Tibial nerve (tissue), 4 donors: ENCODE measurements at places on chromosomes 13 and 19. TPM values are rescaled to one million over a fixed set of nuclear protein-coding genes. Genes with fewer than 3 reads are reported as not detected.
A peak's percentile ranks its signal among the peaks of the same experiment; 100 is the strongest.

GRCh38 chr19:9362905-9363304 is at the start of gene ZNF177:
TSS of gene ZNF177 (plus strand) at chr19:9363013. CDS start at chr19:9378312, 15,299 bp downstream.
- DNase-seq: no peak
- H3K4me1 ChIP-seq: no peaks in the 10 kb centered on the region
- H3K4me3 ChIP-seq: no peak within 1 kb of the TSS
- peaks cover 3% of the 10 kb centered on the region for H3K36me3 ChIP-seq
- no peak within 1 kb of the TSS for H3K27ac ChIP-seq

DNA sequence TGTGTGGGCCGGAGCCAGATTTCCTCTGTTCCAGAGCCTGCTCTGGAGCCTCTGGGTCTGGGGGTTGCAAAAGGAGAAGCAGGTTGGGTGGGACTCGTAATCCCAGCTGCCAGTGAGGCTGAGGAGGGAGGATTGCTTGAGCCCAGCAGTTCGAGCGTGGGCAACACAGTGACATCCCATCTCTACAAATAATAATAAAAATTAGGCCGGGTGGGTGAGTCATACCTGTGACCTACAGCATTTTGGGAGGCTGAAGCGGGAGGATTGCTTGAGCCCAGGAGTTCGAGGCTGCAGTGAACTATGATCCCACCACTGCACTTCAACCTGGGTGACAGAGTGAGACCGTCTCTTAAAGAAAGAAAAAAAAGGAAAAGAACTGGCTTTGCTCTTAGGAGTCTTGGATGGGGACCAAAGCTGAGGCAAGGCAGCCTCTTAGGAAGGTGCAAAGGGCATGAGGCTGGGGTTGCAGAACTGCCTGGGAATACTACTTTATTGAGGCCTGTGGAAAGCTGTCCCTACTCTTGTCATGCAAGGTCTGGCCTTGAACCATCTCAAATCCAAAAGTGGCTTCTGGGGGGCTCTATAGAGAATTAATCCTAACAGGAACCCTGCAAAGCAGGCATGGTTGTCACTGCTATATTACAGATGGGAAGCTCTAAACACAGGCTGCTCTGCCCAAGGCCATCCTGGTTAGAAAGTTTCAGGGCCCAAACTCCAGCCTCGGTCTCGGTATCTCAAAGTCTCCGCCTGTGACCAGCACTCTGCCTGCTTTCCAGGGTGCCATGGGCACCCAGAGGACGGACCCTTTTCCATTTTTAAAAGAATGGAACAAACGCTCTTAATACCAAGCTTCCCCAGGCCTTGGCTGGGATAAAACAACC is 880 bp upstream of the C19orf12 start:
- H3K4me1 ChIP-seq: no peaks in the 10 kb centered on the region
- peak overlapping the region; percentile 99 for H3K4me3 ChIP-seq
- DNase-seq: no peak

DNA sequence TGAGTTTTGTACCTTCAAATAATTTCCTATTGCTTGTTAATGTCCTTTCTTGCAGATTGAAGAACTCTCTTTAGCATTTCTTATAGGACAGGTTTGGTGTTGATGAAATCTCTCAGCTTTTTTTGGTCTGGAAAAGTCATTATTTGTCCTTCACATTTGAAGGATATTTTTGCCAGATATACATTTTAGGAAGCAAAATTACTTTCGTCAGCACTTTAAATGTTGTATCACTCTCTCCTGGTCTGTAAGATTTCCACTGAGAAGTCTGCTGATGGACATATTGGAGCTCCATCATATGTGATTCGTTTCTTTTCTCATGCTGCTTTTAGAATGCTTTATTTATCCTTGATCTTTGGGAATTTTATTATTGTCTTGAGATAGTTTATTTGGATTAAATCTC is 105.5 kb downstream of the TNFSF13B start:
- no peaks in the 10 kb centered on the region for H3K27me3 ChIP-seq
- no peaks in the 10 kb centered on the region for H3K4me1 ChIP-seq
- no peak overlapping the region for H3K4me3 ChIP-seq
- DNase-seq: no peak

PSG5 gene
- not detected for total RNA-seq

DNA sequence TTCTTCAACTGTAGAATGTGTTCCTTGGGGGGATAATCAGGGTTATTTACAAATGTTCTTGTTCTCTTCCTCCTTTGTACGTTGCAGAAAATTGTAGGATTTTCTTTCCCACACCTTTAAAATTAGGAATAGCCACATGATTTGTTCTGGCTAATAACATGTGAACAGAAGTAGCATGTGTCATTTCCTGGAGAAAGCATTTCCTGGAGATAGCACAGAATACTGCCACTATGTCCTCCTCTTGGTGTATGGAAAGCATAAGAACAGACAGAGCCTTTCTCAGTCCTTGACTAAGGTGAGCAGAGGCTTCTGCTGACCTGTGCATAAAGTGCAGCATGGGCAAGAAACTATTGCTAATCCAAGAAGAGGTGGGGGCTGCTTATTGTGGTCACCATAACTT is 101.8 kb downstream of the FAM216B start:
- no peak for DNase-seq
- no peak overlapping the region for H3K4me3 ChIP-seq
- no peaks in the 10 kb centered on the region for H3K4me1 ChIP-seq
- H3K27me3 ChIP-seq: no peaks in the 10 kb centered on the region
- no peak overlapping the region for H3K27ac ChIP-seq
- no peaks in the 10 kb centered on the region for H3K36me3 ChIP-seq

- H3K27ac ChIP-seq: no peak overlapping the region
- H3K4me3 ChIP-seq: no peak overlapping the region
- no peaks in the 10 kb centered on the region for H3K4me1 ChIP-seq
- no peak for DNase-seq
- H3K27me3 ChIP-seq: no peaks in the 10 kb centered on the region
Measured at GRCh38 chr19:11335449-11336146, 3.9 kb downstream of the RAB3D start.

DNA sequence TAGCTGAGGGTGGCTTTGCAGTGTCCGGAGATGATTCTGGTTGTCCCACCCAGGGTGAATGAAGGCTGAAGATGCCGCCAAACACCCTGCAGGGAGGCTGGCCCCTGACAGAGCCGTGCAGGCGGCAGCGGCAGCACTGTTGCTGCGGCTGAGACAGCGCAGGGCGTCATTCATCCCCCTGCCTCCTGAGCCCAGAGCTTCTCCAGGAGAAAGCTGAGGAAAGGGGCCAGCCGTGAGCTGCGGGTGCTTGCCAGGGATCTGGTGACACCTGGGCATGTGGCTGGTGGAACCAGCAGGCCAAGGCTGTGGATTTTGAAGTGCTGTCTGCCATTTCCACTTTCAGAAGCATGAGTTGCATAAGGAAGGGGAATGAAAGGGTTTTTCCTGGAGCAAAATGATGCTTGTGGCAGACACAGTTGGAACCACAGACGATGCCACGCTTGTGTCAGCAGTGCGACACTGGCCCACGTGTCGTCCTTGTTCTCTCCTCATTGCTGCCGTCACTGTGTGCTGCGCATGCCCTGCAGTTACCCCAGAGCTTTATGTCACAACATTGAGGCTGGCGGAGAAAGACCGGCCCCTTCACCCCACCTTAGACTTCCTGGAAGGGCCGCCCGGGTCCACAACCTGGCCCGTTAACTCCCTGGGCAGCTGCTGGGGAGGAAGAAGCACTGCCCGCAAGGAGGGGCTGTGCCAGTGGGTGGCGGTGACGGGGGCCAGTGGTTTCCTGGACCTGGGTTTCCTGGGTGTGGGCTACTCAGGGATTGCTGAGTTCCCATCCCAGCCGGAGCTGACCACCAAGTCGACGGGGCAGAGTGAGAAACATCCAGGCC is 22.7 kb downstream of the TFDP1 start:
- no peak overlapping the region for H3K27ac ChIP-seq
- DNase-seq: no peak
- H3K4me1 ChIP-seq: no peaks in the 10 kb centered on the region
- H3K36me3 ChIP-seq: peaks cover 52% of the 10 kb centered on the region
- no peaks in the 10 kb centered on the region for H3K27me3 ChIP-seq

ZNF132 gene
- 11.0 TPM for total RNA-seq

DNA sequence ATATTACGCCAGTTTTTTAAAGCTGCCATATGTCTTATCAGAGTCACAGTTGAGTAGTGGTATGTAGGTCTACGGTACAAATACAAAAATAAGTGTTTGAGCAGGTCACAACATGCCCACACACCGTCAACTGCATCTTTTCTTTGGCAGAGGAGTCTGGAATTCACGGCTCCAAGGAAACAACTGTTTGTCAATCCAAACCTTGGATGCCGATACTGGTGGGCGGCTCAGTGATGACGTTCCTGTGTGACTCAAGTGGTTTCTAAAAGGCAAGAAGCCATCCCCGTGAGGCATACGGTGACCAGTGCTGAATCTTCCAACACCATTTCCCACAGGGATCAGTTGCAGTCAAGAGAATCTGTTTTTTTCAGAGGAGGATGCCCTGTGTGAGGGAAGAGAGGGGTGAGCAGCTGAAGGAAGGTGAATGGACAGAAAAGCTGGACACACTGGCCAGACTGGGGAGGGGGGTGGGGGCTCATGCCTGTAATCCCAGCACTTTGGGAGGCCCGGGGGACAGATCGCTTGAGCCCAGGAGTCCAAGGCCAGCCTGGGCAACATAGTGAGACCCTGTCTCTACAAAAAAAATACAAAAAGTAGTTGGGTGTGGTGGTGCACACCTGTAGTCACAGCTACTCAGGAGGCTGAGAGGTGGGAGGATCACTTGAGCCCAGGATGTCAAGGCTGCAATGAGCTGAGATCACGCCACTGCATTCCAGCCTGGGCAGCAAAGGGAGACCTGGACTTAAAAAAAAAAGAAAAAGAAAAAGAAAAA is 22.8 kb upstream of the CEBPG start:
- no peak overlapping the region for H3K4me3 ChIP-seq
- DNase-seq: no peak
- no peak overlapping the region for H3K27ac ChIP-seq
- H3K36me3 ChIP-seq: no peaks in the 10 kb centered on the region
